Dermis blood vessel endothelial cell (primary cell): ENCODE measurements at places on chromosomes 1 and 21. TPM values are rescaled to one million over a fixed set of nuclear protein-coding genes. Genes with fewer than 3 reads are reported as not detected.
A peak's percentile ranks its signal among the peaks of the same experiment; 100 is the strongest.

DNA sequence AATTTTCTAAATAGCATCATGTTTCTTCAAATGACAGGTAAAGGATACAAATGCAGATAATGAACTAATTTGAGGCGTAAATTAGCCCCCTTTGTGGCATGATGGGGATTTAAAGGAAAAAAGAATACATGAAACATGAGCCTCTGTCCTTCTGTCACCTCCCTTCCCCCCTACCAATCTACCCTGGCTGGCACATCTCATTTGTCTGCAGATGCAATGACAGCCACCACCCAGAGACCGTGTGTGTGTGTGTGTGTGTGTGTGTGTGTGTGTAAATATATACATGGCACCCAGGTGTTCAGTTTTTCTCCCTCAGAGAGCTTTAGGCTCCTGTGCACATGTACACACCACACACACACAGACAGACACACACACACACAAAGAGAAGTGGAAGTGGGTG, 451.1 kb downstream of the RWDD3 start:
- no peak for DNase-seq

DNA sequence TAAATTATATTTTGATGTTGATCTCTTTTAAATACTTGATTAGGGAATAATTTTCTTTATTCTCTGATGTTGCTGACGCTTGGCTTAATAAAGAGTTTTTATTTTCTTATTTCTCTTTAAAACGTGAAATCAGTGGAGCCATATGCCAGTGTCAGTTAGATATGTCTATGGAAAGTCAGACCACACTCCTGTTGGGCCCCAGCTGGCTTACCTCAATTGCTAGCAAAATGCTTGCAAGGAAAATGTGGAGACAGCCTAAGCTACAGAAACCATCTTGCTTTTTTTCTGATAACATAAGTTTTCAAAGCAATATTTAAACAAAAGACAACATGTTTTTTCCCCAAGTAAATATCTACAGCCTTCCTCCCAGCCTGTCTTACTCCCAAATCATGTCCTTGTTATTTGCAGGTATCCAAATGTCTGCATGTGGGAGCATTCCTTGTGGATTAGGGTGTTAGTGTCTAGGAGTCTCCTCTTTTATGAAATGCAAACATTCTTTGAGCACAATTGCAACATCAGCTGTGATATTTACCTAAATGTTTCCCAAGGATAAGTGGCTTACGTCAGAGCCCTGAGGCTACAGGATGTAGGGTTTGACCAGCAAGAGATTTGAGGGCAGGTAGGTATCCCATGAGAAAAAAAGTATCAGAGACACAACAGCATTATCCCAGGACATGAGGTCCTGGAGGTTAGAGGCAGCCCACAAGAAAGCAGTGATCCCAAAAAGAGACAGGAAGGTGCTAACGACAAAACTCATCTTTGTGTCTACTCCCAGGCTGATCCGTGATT, 117.2 kb upstream of the KCNJ15 start:
- DNase-seq: no peak

DNA sequence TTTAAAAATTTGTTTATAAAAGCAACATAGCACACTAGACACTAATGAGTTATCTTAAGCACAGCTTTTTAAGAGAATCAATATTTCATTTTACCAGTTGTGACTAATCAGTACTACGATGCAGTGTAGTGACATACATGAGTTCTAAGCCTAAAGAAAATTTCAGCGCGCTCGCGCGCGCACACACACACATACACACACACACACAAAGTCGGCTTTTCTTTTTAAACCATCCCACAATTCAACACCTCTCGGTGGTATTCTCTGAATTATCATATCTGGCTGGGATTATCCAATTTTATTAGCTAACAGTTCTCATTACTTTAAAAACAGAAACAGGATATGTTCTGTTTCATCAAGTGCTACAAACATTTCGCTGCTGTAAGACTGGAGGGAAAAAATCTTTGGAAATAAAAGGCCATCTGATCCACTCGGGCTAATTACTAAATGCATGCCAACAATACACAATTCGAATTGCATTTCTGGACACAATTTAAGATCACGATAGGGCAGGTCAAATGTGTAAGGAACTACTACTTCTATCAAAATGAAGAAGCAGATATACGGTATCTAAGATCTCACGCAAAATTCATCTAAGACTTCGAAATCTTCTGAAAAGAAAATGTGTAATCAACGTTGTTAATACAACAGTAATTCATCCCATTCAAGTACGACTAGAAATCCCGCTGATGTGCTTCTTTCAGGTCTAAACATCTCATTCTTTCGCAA, 1.2 kb downstream of the TUT4 start:
- DNase-seq: peak; percentile 53

GRCh38 chr1:17199267-17200044, 5.5 kb upstream of the PADI1 start:
- DNase-seq: no peak

UCHL5 gene
- 21.8 and 53.8 TPM in 2 replicates for total RNA-seq

- peak; percentile 96 for DNase-seq
Observed at GRCh38 chr21:34544032-34544496, 32.1 kb upstream of the KCNE1 start.

ADAMTSL4 gene
- total RNA-seq: 0.17 and 0.60 TPM in 2 replicates

- DNase-seq: peak; percentile 37
Observed at GRCh38 chr1:235050911-235051360, 77.7 kb downstream of the TOMM20 start.

- DNase-seq: no peak
Observed at GRCh38 chr1:25174363-25174729, 58.0 kb downstream of the SYF2 start.

DNA sequence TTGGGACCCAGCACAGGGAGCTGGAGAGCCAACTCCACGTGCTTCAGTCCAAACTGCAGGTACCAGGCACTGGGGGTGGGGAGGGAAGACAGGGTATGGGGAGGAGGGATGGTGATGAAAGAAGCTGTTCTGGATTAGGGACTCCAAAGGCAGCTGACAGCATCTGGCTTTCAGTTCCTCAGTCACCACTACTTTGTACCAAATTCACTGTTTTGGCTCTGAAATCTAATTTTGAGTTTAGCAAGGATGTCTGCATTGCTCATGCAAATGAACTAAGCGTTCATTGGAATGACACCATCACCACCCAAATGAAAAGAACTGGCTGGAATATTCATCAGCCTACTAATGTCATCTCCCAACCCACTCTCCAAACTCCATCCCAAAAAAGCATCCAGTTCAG, 8.7 kb downstream of the C1orf74 start:
- no peak for DNase-seq

AUNIP gene
- 2.0 and 5.2 TPM in 2 replicates for total RNA-seq

BATF3 gene
- total RNA-seq: 1.7 and 2.4 TPM in 2 replicates

- no peak for DNase-seq
Observed at GRCh38 chr1:169148472-169149252, 42.2 kb downstream of the ATP1B1 start.

- peak; percentile 43 for DNase-seq
Observed at GRCh38 chr1:6819246-6820040, 34.2 kb downstream of the CAMTA1 start.

DNA sequence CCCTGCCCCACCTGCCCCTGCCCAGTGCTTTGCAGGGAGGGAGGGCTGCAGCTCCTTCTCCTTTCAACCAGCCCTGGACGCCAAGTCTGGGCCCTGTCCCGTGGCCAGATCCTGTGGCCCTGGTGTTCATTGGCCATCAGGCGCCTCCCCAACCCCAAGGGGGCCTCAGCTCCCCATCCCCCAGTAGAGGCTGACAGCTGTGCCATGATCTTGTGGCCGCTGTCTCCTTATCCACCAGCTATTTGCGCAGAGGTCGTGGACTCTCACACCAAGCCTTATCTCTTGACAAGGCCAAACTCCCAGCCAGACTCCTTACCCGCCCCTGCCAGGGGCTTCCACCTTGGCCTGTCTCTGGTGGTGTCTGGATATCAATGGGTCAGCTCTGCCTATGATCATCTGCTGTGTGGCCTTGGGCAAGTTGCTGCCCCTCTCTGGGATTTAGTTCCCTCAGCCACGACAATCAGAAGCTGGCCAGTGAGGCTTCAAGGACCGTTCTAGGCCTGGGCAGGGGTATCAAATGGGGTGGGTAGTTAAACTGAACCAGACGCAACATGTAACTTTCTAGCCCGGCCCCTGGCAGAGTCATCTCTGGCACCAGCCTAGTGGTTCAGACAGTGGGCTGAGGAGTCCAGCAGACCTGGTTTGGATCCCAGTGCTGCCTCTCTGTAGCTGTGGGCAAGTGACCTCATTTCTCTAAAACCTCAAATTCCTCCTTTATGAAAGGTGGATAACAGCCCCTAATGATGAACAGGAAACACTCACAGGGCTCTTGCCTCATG, 3.3 kb upstream of the COL8A2 start:
- no peak for DNase-seq

GRCh38 chr1:165073185-165074007, 283.1 kb downstream of the LMX1A start:
- DNase-seq: peak; percentile 65

MROH9 gene
- not detected in 2 replicates for total RNA-seq

- no peak for DNase-seq
Observed at GRCh38 chr1:117925981-117926380, 3.4 kb downstream of the GDAP2 start.

GRCh38 chr1:217431395-217431794, 199.5 kb downstream of the GPATCH2 start:
- no peak for DNase-seq
